ENCODE measurements at places on chromosomes 4 and X. TPM values are rescaled to one million over a fixed set of nuclear protein-coding genes. Genes with fewer than 3 reads are reported as not detected.

DNA sequence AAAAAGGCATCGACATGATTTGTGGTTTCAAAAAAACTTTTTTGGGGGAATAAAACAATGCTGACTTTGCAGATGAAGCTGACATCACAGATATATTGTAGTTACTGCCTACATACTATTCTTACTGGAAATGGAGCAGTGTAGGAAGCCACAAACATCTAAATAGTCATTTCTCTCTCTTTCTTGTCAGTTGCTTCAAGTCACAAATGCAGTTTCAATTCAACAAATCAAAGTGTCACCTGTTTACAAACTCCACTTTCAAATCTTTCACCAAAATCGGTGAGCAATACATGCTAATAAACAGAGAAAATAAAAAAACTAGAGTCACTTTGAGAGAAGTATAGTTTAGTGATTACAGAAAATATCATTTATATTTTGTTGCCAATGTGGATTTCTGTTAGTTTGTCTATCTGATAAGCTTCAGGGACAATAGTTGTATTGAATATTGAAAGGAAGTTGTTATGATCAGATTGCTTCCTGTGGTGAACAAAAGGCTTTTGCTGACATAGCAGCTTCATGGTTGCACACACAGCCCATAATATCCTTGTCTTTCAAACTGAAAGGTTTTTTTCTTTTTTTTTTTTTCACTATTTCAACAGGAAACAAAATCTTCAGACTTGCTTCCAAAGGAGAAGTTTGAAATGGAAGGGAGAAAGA lies 49.7 kb upstream of the PTPN13 start:
- H3K4me1 ChIP-seq, result peaks cover 10% of the 10 kb centered on the region
- no peak overlapping the region for H3K27ac ChIP-seq
- peaks cover 3% of the 10 kb centered on the region for H3K27me3 ChIP-seq
- H3K36me3 ChIP-seq, result no peaks in the 10 kb centered on the region
- no peak overlapping the region for H3K4me3 ChIP-seq

GRCh38 chrX:81390237-81390636 lies 188.3 kb downstream of the SH3BGRL start:
- H3K27ac ChIP-seq, result no peak overlapping the region
- DNase-seq, result no peak
- H3K36me3 ChIP-seq, result peaks cover under 1% of the 10 kb centered on the region
- peaks cover 5% of the 10 kb centered on the region for H3K27me3 ChIP-seq
- no peaks in the 10 kb centered on the region for H3K4me1 ChIP-seq

The USP51 gene
- not detected for polyA plus RNA-seq

The CTSO gene
- 58.1 TPM for polyA plus RNA-seq

GRCh38 chr4:184279496-184280061 lies 61.9 kb upstream of the ENPP6 start:
- no peak overlapping the region for H3K4me3 ChIP-seq
- no peaks in the 10 kb centered on the region for H3K36me3 ChIP-seq
- H3K4me1 ChIP-seq, result peaks cover 20% of the 10 kb centered on the region

Measured in immature natural killer cell (primary cell).